ENCODE measurements at places on chromosomes 3 and 15.

DNA sequence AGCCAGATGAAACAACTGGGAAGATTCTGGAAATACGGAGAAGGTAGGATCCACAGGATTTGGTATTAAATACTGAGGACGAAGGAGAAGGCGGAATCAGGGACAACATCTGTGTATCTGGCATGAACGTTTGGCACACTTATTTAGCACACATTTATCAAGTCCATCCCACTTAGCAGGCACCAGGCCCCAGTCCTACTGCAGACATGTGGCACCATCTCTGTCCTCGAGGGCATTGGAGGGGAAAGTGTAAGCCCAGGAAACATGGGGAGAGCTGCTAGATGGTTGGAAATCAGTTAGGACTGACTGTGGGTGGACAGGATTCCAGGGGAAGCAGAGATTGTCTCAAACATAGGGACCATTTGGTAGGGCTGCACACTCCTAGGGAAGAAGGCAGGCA is 29.0 kb upstream of the LCTL start:
- DNase-seq, result no peak

DNA sequence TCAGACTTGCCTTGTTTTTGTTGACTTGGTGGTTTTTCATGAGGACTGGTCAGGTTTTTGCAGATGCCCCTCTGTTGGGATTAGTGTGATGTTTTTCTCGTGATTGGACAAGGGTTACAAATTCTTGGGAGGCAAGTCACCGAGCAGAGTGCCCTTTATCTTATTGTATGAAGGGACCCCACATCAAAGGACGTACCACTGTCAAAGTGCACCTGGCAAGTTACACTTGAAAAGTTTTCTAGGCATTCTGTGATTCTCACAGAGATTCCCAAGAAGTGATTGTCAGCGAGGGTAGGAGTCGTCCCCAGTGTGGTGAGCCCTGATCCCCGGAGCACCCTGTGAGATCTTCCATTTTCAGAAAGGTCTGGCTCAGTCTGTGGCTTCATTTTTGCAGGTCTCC is 110.1 kb downstream of the POLR2M start:
- no peak for DNase-seq

DNA sequence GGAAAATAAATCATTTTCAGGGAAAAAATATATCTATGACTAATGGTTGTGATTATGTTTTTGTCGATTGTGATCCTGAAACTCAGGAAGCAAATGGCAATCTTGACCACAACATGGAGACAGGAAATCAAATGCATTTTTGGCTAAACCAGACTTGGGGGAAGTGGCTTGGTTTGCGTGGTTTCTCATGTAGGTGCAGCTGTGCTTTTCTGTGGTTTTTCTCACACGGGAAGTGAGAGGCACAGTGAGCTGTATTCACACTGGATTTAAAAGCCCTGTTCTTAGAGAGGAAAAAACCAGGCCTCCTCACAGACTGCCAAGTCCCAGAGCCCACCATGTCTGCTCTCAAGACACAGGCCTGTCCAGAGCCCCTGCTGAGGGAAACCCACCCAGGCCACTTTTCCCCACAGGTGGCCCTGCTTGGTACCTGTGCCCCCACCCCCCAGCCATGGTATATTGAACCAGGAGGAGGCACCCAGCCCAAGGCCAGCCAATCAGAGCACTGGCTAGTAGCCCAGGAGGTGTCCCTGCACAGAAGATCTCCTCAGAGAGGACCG is 46.1 kb downstream of the BTD start:
- DNase-seq, result peak; percentile 37

GRCh38 chr3:165644331-165644730 is 192.9 kb downstream of the BCHE start:
- DNase-seq, result no peak

GRCh38 chr3:73437828-73438227 is 186.9 kb downstream of the PDZRN3 start:
- DNase-seq, result no peak

- DNase-seq, result no peak
Observed at GRCh38 chr15:29563112-29563511, 259.2 kb downstream of the TJP1 start.

DNA sequence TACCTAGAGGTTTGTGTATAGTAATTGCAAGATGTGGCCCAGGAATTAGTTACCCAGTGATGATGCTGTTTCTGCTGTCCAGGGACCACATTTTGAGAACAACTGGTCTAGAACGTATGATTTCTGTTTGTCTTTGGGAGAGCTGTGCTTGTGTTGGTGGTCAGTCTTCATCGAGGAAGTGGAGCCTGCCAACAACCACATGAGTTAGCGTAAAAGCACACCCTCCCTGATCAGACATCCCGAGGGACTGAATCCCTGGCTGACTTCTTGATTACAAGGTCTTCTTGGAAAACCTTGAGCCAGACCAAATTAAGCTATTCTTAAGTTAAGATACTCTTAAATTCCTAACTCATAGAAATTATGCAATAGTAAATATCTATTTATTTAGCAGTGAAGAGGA is 81.7 kb upstream of the ZPLD1 start:
- DNase-seq, result no peak

DNA sequence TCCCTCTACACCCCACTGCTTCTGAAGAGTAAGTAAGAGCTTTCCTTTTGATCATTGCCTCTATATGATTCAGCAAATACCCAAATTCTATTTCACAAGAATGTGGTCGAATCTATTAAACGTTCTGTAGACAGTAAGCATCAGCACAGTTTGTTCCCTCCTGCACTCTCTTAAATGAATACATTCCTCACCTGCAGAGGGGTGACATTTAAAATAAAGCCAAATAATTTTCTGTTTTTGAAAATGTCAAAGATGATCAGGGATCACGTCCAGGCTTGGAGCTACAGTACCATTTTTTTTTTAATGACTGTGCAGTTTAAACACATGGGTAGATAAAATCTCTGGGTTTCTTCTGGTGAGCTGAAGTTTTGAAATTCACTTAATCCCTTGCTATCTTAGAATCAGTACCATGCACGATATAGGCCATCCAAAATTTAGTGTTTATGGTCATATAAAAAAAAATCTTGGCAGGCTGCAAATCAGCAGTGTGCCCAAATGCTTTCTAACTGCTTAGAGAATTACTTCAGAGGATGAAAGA is 12.8 kb downstream of the PYDC2 start:
- no peak for DNase-seq

- DNase-seq, result no peak
Observed at GRCh38 chr15:90598031-90598577, 68.4 kb downstream of the CRTC3 start.

DNA sequence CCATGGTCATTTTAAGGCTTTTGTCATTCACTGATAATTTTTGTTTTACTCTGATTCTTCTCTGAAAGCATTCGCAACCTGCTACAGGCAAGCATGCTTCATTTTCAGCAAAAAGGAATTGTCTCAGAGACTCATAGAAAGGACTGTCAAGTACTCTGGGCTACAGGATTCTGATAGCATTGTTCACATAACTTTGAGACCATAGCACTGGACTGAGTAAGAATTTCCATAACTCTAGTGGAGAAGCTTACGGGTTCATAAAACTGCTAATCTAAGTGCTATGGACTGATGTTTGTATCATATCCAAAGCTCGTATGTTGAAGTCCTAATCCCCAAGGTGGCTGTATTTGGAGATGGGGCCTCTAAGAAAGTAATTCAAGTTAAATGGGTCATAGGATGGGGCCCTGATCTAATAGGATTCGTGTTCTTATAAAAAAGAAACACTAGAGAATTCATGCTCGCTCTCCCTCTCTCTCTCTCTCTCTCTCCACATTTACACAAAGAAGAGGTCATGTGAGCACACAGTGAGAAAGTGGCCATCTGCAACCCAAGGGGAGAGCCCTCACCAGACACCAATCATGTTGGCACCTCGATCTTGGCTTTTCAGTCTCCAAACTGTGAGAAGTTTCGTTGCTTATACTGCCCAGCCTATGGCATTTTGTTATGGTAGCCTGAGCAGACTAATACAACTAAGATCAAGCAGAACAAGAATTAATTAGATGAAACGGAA is 60.4 kb downstream of the CRYGS start:
- DNase-seq, result no peak

DNA sequence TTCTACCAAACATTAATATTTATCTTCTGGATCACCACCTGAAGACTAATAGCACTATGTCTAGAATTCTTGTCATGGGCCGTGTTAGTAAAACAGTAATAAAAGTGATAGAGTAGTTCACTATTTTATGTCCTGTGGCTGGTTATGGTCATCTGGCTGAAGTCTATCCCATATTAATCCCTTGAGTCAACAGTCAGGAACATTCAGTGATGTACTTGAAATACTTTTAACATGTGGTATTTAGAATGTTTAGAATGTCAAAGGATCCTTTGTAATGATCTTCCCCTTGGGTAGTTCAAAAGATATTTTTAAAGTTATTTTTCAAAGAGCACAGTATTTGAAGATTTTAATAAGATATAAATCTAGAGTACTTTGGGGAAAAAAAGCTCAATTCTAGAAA is 117.0 kb downstream of the MBNL1 start:
- DNase-seq, result no peak

GRCh38 chr3:16388850-16389441 is 123.9 kb downstream of the OXNAD1 start:
- no peak for DNase-seq
